ENCODE measurements at places on chromosomes 16 and 17.

- DNase-seq, result peak; percentile 38
Observed at GRCh38 chr16:88619859-88620815, 18.2 kb upstream of the IL17C start.

- no peak for DNase-seq
Observed at GRCh38 chr16:69003500-69003899, 102.0 kb upstream of the HAS3 start.

DNA sequence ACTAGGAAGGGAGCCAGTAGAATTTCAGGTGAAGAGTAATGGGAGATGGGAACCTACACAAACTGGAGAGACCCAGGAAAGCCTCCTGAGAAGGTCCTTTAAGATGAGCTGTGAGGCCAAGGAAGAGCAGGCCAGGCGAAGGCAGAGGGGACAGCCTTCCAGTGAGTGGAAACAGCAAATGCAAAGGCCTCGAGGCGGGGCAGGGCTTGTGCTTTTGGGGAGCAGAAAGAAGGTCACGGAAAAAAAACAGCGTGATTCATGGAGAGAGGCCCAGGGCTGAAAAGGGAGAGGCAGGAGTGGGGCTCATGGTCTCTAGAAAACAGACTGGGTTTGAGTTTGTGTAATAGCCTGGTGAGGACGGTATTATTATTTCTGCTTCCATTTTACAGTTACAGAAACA lies 386.5 kb upstream of the ASIC2 start:
- DNase-seq, result no peak

- no peak for DNase-seq
Observed at GRCh38 chr16:19883296-19883965, 1.2 kb downstream of the GPRC5B start.

- DNase-seq, result no peak
Observed at GRCh38 chr16:73042807-73043206, 5.1 kb downstream of the ZFHX3 start.

GRCh38 chr17:8644507-8644902 lies 14.0 kb upstream of the MYH10 start:
- DNase-seq, result no peak

DNA sequence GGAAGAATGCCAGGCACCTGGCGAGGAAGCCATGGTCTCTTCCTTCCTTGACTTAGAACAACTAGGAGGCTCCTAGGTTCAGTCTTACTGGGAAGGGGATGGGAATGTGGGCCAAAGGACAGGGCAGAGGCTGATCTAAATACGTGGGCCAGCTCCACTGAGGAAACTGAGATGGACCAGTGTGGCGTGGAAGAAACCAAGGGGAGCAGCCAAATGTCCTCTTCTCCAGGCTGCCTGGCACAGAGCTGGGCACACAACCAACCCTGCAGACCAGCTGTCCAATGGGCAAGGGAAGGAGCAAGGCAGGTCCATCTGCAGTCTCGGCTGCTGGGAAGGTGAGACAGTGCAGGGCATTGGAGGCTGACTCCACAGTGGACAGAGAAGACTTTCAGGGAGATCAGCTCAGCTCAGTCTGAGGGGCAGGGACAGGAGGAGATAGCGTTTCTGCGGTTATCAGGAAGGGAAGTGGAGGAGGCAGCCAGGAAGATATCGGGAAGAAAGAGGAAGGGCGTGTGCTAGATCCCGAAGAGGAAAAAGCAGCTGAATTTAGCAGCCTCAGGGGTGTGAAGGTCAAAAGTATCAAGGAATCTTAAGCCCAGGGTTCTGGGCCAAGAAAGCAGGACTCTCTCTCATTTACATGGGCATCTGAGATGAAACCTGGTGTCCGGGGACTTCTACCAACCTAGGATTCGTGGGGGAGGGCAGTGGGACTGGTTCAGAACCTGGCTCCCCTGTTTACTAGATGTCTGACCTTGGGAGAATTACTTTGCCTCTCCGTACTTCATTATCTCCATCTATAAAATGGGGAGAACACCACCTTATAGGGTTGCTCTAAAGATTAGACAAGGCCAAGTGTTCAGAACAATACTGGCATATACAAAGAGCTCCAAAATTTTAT lies 1.8 kb downstream of the KIFC3 start:
- DNase-seq, result no peak

- DNase-seq, result no peak
Observed at GRCh38 chr17:18321309-18321708, 6.2 kb downstream of the SMCR8 start.

DNA sequence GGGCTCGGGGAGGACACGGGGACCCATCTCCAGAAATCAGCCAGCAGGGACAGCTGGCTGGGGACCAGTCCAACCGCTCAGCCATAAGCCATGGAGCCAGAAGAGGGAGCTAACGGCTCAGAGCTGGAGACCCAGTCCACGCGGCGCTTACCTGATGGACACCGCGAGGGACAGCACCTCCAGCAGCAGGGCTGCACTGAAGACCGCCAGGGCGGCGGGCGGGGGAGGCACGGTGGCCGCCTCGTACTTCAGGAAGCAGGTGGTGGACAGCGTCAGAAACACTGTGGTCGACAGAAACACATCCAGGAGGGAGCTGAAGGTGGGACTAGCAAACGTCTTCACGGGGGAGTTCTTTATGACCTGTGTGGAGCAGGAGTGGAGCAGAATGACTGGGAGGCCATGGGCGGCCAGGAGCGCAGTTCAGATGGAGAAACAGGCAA lies 102.6 kb upstream of the CREBBP start:
- DNase-seq, result no peak

GRCh38 chr17:36942631-36943125 lies 5.4 kb downstream of the LHX1 start:
- no peak for DNase-seq

DNA sequence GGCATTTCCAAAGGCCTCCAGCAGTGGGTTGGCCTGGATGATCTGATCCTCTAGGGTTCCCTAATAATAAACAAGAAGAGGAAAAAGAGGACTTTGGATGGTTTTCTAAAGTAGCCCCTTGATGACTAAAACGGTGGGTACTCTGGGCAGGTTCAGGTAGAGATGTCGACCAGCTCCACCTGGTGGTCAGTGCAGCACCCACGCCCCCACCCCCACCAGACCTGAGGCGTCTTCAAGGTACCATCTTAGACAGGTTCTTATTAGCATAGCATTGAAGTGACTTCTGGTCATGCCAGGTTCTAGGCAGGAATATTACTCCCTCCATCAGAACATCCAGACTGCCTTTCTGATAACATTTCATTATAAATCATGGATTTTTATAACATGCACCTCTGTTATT lies 15.0 kb downstream of the MYH13 start:
- no peak for DNase-seq

- DNase-seq, result no peak
Observed at GRCh38 chr17:56798916-56799315, 34.8 kb downstream of the C17orf67 start.

DNA sequence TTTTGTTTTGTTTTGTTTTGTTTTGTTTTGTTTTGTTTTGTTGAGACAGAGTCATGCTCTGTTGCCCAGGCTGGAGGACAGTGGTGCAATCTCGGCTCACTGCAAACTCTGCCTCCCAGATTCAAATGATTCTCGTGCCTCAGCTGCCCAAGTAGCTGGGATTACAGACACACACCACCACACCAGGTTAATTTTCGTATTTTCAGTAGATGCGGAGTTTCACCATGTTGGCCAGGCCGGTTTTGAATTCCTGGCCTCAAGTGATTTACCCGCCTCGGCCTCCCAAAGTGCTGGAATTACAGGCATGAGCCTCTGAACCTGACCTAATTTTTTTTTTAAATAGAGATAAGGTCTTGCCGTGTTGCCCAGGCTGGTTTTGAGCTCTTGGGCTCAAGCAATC lies 46.5 kb downstream of the CACNG3 start:
- DNase-seq, result no peak

GRCh38 chr17:27545562-27546229 lies 85.3 kb upstream of the LGALS9 start:
- no peak for DNase-seq

DNA sequence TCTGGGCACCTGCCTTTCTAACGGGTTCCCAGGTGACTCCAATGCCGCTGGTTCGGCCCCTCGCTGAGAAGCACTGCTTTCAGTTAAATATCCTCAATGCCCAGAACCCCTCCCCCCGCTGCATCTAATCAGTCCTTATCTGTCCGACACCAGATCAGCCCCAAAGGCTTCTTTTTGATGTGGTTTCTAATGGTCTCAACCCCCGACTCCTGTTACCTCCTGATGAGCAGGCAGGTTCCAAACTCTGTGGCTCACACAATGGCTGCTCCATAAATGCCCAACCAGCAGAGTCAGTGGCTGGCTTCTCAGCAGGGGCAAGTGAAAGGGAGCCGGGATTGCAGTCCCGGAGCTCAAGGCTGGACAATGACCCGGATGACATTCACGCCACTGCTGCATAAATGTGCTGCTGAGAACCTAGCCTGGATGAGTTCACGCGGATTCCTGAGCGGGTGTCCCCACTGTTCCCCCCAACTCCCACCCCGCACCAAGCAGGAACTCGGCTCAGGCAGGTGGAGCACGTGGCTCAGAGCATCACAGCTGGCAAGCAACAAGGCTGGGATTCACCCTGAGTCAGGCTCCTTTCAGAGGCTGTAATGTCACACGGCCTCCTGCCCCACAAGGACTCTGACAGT lies 1.0 kb upstream of the SLC38A8 start:
- no peak for DNase-seq

DNA sequence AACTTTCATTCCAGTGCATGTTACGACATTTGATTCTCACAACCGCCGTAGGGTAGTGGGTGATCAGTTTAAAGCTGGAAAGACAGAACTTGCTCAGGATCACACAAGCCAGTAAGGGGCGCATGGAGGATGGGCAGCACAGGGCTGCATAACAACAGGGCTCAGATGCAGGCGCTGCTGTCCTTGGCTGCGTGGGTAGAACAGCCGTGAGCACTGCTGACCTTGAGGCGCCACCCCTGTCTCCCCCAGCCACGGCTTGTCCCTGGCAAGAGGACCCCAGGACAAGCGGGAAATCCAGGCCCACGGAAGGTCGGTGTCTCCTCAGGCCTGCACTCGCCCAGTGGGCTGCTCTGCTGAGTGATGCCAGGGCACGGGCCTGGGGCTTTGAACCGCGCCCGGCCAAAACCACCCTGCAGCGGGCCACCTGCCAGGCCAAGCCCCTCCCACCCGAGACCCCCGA lies 84.7 kb downstream of the LMF1 start:
- no peak for DNase-seq

DNA sequence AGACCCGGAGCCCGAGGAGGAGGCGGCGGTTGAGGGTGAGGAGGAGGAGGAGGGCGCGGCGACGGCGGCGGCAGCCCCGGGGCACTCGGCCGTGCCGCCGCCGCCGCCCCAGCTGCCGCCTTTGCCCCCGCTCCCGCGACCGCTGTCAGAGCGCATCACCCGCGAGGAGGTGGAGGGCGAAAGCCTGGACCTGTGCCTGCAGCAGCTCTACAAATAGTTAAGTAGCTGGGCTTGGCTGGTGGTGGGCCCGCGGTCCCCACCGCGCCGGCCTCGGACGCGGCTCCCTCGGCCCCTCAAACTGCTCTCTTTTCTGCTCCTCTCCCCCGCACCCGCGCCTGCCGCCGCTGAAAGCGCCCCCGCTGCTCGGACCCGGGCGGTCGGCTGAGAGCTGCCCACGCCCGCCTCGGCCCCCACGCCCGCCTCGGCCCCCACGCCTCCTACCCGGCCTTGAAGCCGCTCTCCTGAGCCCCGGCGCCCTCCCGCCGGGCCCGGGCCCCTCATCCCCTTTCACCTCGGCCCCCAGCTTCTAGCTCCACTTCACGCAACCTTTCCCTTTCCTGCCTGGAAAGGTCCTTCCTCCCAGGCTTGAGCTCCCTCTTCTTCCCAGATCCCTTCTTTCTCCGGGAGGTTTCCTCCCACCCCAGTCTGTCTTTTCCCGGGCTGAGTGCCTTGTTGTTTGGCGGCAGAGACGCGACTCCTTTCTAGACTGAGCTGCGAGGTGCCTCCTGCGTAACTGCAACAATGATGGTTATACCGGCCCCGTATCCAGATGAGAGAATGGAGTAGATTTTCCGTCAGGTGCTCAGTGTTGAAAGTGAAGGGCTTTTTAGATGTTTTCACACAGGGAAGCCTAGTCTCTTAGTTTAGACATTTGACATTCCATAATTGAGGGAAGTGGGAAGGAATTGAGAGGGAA lies 850 bp downstream of the PPM1E start:
- DNase-seq, result no peak

- DNase-seq, result no peak
Observed at GRCh38 chr16:57541754-57542435, 548 bp upstream of the ADGRG5 start.

- DNase-seq, result no peak
Observed at GRCh38 chr17:37483311-37484039, 6.2 kb upstream of the DUSP14 start.

GRCh38 chr16:48294724-48295123 lies 47.4 kb upstream of the ABCC11 start:
- DNase-seq, result no peak

DNA sequence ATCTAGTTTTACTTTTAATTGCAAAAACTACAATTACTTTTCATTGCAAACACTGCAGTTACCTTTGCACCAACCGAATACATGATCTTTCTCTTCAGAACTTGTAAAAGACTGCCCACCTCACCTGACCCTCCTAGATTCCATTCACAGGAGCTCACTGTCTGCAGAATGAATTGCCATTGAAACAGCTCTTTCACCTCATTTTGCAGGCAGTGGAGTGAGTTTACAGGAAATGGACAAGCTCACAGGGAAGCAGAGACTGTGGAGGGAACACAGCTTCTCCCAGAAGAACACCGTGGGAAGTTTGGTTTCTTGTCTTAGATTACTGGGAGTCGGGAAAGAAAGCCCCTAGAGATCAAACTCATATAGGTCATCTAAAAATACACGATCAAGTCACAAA lies 439.7 kb upstream of the RBFOX1 start:
- DNase-seq, result no peak

GRCh38 chr17:494601-495265 lies 142.1 kb upstream of the RPH3AL start:
- no peak for DNase-seq

All from activated T-cell treated with anti-CD3 and anti-CD28 coated beads for 1 hour (primary cell).